ENCODE measurements at places on chromosomes 3 and 15.
A peak's percentile ranks its signal among the peaks of the same experiment; 100 is the strongest.

- DNase-seq, result no peak
Measured at GRCh38 chr15:39404767-39405181, 176.1 kb upstream of the THBS1 start.

DNA sequence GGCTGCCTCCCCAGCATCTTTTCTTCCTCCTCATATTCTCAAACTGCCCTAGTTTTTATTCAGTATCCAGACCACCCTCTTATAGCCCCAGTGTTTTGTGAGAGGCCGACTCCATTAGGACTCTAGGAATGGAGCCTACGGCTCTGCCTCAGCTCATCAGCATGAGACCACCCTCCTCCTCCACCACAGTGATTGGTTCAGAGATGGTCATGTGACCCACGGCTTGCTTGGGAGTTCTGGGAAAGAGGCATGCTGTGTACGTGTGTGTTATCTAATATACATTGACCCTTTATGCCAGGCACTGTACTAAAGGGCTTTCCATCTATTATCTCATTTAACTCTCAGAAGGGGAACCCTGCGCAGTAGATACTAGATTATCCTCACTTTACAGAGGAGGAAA, 17.8 kb upstream of the CMTM7 start:
- no peak for DNase-seq

DNA sequence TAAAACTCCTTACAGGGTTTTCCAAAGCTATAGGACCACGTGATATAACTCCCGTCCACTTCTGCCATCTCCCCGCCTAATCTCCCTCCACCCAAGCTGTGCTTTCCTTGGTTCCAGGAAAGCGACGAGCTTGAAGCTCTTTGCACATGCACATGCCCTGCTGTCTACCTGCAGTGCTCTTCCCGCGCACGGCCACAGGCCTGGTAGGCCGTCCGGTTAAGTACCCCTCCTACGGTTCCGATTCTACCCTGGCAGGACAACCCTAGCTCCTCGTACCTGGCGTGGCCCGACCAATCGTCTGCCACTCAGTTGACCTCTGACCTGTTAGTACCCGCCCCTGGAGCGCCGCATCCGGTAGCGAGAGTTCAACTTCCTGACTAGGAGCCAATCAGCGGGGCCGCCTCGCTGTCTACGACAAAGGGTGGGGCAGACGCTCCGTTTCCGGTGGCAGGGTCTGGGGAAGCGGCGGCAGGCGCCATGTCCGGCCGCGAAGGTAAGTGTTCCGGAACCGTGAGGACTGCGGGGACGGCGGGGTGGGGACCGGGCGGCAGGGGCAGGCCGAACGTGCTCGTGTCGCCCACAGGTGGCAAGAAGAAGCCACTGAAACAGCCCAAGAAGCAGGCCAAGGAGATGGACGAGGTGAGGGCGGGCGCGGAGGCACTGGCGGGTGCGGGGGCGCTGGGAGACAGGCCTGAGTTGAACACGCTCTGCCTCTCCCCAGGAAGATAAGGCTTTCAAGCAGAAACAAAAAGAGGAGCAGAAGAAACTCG, at the start of the genes CCDC51 and TMA7:
Gene CCDC51 (minus strand): TSS at position 300 of the 770 bp plus-strand sequence. CDS start 4,991 bp downstream, outside the sequence.
Gene TMA7 (plus strand): TSS at position 438 of the 770 bp plus-strand sequence. CDS start 40 bp downstream, at position 478.
- DNase-seq, result peak; percentile 94

DNA sequence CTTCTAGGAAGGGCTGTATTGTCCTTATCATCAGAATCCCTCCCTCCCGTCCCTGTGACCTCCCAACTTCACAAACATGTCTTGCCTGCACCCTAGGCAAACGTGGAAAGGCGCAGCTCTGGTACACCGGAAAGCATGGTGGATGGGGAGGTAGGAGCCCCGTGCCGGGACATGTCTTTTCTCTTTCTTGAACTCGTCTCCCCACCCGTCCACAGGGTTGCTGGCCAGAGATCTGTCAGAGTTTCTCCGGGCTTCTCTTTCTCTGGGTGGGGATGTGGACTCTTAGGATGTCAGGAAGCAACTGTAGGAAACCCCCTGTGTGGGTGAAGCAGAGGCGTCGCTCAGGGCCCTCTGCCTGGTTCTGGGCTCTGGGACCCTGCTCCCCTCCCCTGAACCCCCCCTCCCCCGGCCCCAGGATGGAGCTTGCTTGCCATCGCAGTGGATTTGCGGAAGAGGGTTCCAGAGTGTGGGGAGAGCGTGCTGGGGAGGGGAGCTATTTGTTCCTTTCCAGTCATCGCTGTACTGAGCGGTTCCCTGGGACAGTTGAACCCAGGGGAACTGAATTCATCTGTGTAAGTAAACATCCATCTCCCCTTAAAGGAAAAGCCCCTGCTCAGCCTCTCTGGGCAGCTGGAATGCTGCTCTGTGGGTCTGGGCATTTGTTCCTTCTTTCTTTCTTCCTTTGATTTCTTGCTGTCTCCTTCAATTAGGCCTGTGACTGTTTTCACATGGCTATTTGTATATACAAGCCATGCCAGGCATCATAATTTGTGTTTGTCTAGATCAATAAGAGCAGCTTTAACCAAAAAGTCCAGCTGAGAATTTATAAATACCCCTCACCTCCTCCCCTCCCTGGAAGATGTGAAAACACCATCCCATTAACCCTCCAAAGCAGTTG, 72.8 kb downstream of the SMAD3 start:
- DNase-seq, result no peak

GRCh38 chr3:187750513-187751123, 5.3 kb upstream of the BCL6 start:
- DNase-seq, result no peak

DNA sequence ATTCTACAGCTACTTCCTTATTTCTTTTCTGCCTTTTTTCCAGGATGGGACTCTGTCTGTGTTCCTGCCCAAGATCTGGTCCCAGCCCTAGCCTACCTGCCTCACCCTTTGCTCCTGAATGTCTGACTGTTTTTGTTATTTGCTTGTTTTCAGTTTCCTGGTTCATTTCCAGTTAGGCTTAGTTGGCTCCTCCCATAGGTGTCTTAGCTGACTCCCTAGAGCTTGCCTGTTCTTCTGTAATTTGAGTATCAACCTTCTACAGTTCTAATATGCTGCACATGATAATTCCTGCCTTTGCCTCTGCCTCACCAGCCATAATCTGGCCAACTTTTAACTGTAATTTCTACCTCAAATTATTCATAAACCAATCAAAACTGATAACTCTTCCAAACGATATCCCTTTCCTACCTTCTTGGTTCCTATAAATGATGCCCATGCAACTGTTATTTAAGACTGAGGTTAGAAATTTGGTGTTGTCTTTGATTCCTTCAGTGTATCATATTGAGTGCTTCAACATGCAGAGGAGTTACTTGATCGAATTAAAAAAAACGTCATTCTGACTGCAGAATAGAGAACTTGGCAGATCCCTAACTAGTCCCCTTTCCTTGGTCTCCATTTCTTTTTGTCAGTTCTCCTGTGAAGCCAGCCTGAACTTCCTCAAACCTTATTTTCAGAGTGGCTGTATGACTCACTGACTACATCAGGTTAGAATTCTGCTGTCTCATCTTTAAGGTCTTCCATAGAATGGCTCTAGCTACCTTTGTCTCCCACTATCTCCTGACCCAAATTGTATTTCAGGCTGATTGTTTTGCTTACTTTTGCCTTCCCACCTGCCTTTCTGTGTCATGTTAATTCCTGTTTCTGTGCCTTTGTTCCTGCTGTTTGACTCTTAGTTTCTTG, 8.4 kb downstream of the GOLM2 start:
- no peak for DNase-seq

GRCh38 chr3:101762041-101762646, 16.9 kb upstream of the NXPE3 start:
- DNase-seq, result no peak

- DNase-seq, result no peak
Measured at GRCh38 chr3:61378311-61378710, 127.1 kb upstream of the FHIT start.

- DNase-seq, result no peak
Measured at GRCh38 chr3:37920156-37920699, 58.5 kb downstream of the CTDSPL start.

GRCh38 chr15:84681831-84682230, 23.8 kb upstream of the NMB start:
- no peak for DNase-seq

DNA sequence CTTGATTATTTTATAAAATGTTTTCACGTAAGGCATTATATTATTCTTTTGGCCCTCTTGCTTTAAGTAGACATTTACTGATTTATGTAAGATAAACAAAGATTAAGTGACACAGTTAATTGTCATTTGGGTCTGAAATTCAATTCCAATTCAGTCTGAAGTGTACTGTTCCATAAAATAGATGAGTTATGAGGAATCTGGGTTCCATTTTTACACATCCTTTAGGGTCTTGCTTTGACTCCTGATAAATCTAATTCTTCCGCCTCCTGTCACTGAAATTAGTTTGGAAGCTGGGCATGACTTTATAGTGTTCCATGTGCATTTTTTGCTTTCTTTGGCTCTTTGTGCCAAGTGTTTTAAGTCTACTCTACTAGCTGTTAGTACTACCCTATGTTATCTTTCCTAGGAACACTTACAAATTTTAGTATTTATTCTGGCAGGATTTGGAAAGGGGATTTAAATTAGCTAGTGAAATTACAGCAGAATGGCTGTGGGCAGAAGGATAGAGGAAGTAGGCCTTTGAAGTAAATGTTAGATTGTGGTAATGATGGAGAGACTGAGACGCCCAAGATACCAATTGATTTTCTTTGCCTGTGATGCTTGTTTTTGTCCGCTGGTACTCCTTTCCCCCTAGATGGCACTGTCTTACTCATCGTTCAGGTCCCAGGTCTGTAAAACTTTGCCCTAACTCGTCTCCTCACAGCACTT, 14.3 kb downstream of the ARL8B start:
- peak; percentile 20 for DNase-seq

DNA sequence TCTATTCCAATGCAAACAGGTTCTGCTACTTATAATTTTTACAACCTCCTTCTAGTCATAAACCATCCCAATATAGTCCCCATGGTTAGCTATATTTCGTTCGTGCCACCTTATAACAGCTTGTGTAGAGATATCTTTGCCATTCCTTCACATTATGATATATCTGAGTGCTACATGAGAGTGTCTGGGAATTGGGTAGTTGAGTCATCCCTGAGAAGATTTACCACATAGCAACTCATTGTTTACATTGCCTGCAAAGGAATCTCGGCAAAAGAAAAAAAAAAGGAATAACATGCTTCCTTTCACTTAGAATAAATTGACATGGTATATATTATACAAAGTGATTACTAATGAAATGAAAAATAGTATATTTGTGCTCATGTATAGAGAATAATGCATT, 86.0 kb upstream of the VGLL3 start:
- DNase-seq, result no peak

GRCh38 chr3:105835606-105836005, 33.2 kb downstream of the CBLB start:
- DNase-seq, result no peak

DNA sequence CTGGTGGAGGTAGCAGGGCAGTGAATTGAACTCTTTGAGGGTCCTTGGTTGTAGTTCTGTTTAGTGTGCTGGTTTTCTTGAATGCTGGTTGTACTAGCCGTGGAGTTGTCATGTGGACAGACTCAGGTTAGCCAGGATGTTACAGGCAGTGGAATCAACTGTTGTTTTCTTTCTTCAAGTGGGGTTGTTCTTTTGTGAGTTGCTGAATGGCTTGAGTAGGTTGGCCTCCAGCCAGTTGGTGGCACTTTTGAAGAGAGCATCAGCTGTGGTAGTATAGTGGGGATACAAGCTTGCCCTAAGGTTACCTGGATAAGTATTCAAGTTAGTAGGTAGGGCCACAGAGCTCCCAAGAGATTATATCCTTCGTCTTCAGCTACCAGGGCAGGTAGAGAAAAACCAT, 31.8 kb upstream of the RARB start:
- no peak for DNase-seq

DNA sequence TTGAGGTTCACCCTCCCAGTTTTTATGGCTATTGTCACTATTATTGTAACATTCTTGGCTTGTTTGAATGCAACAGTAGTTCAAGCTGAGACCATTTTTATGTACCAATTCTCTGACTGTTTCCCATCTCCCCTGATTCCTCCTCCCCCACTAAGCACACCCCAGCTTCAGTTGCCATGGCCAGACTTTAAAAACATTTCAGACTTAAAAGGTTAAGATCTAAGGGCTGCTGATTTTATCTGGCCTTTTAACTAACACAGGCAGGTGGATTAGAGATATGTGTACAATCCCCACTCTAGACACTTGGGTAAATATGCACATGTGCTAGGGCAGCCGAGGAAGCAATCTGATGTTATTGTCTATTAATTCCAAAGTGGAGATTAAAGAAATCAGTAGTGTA, 386.3 kb upstream of the NR2F2 start:
- DNase-seq, result no peak

DNA sequence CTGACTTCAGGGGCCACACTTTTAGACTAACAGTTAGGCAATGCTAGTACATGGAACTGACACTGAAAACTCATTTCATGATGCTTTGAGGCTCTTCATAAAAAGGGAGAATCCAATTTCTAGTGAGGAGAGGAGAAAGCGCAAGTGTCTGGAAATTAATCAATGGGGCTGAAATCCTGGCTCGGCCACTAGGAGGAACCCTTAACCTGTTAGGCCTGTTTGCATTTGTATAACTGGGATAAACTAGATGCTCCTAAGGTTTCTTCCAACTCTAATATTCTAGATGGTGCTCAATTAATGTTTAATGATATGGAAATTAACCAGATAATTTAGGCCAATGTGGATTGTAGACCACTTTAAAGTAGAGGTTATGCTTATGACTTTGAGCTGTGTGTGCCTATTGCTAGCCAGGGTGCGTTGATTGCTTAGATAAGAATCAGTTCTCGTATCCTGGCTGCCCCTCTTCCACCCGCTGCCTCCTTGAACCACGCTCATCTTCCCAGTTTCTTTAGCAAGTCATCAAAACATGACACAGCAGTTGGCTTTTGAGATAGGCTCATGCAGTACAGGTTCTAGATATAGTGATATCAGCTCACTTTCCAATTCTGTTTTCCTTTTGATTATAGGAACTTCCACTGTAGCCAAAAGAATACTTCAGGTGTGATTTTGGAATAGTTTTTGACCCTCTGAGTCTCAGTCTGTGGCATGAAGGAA, 16.8 kb upstream of the CRBN start:
- DNase-seq, result no peak

DNA sequence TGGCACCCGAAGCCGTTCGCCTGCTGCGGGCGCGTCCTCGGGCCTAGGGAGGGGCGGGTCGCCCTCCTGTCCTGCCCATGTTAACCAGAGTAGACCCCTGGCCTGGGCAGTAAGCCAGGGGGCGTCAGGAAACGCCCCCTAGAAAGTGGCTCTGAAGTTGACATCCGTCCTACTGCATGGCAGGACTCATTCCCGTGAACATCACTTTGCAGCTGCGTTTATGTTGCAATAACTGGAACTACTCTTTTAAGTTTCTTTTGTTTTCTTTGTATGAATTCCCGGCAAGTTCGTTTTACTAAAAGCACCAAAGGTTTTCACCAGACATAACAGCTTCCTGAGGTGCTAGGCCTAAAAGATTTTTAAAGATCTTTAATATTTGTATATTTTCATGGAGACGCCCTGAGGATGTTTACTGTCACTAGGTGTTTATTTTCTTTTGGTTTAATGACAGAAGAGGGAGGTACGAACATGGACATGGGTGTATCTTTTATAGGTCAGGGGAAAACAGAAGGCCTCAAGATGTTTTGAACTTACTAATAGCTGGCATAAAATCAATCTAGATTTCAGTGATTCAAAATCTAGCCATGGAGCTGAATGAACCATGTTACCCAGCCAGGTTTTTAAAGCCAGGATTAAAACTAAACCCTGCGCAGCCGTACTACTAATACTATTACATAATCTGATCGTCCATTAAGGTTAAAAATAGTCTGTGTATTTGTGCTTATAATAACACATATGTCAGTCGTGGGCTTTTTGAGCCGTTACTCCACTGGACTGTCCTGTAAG, 1.0 kb downstream of the C15orf61 start:
- no peak for DNase-seq

- DNase-seq, result no peak
Measured at GRCh38 chr3:41247055-41248004, 48.0 kb downstream of the CTNNB1 start.

- DNase-seq, result no peak
Measured at GRCh38 chr15:99716540-99717095, 16.6 kb downstream of the LYSMD4 start.

Data from activated CD4-positive, alpha-beta T cell treated with anti-CD3 and anti-CD28 coated beads, Interleukin-2, amount 50 U/mL, for 24 hours (primary cell).